ENCODE measurements at places on chromosomes 3 and 15.

GRCh38 chr3:89364314-89364713 lies 256.9 kb downstream of the EPHA3 start:
- peak; percentile 48 for DNase-seq

- no peak for DNase-seq
Measured at GRCh38 chr3:172515130-172515918, 7.9 kb downstream of the TNFSF10 start.

- no peak for DNase-seq
Measured at GRCh38 chr15:99628374-99629001, 62.7 kb downstream of the MEF2A start.

DNA sequence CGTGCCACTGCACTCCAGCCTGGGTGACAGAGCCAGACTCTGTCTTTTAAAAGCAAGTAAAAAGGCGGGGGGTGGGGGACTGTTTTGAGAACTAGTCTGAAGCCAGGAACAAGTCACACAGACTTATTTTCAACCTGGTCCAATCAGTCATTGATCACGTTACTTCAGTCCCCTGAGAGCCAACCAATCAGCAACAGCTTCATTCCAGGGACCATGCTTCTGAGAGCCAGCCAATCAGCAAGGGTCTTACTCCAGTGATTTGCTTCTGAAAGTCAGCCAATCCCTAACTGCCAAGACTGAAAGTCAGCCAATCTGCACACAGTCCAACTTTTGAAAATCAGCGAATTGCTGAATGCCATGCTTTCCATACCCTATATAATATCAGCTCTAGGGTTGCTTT lies 48.6 kb upstream of the C15orf39 start:
- DNase-seq = peak; percentile 71

DNA sequence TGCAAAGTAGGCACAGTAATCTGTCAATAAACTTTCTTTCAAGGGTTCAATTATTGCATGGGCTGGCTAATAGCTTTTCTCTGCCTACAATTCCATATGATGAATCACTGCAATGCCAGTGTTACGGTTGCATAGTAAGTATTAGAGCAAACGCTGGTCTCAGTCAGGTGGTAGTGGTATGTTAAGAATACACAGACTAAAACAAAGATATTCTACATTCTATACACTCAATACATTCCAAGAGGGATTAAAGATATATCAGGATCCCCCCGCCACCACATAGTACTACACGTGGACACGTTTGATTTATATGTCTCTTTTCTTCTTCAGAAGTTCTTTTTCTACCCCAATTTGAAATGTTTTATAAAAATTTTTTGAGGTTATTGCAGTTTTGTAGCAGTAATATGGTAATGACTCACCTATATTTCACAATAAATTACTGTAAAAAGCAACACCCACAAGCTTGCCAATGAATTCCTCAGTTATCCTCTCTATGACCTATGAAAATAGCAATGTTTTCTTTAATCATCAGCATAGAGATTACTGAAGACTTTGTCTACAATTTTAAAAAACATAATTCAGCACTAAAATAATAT lies 68.2 kb downstream of the CD200R1L start:
- DNase-seq = no peak

DNA sequence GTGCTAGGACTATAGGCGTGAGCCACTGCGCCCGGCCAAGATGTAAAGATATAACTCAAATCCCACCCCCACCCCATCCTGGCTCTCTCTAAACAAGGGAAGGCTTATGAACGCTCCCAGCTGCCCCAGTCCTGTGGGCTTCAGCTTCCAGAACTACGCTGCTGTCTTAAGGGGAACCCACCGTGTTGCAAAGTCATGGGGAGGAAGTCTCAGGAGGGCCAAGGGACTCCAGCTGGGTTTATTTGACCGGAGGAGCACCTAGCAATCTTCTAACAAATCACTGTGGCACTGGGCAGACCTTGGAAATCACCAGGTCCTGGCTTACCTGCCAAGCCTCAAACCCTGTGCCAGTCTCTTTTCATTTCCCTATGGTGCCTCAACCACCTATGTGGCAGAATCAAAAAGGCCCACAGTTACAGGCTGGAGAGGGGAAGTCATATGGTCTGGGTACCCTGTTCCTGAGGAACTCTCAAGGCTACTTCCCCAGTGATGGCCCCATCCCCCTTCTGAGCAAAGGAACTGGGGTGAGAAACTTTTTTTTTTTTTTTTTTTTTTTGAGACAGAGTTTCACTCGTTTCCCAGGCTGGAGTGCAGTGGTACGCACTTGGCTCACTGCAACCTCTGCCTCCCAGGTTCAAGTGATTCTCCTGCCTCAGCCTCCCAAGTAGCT lies 83.4 kb downstream of the RBPMS2 start:
- DNase-seq = no peak

- DNase-seq = no peak
Measured at GRCh38 chr3:15359677-15360397, 27.5 kb upstream of the SH3BP5 start.

GRCh38 chr3:20160230-20160629 lies 25.8 kb downstream of the SGO1 start:
- no peak for DNase-seq

DNA sequence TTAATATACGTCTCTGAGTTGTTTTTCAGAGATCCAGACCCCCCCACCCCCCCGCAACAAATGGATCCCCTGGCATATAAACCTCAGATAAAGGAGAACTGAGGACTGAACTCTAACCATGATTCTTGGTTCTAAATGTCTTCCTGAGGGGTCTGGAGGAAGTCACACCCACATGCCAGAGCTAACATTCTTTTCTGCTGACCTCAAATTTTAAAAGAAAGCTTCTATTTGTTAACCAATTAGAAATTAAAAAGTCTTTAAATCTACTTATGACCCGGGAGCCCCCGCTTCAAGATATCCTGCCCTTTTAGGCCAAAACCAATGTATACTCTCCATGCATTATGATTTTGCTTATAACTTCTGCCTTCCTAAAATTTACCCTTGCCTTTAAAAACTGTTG lies 188.3 kb downstream of the ECT2 start:
- DNase-seq = no peak

GRCh38 chr15:86595741-86596140 lies 516.1 kb downstream of the AGBL1 start:
- DNase-seq = no peak

DNA sequence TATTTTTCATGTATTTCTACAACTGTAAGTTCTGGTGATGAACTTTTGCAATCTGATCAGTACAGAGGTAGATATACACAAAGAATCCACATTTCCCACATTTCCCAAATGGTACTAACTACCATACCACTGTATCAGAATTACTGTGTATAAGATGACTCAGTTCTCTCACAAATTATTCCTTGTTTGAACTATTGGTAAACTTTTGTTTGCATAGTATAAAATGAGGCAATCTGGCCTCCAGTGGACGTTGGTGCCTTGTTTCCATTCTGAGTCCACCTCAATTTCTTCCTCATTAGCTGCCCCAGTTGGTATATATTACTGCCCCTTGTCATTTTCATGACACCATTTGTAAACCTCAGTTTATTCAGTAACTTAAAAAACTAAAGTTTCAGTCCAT lies 38.5 kb downstream of the SPTSSB start:
- DNase-seq = no peak

DNA sequence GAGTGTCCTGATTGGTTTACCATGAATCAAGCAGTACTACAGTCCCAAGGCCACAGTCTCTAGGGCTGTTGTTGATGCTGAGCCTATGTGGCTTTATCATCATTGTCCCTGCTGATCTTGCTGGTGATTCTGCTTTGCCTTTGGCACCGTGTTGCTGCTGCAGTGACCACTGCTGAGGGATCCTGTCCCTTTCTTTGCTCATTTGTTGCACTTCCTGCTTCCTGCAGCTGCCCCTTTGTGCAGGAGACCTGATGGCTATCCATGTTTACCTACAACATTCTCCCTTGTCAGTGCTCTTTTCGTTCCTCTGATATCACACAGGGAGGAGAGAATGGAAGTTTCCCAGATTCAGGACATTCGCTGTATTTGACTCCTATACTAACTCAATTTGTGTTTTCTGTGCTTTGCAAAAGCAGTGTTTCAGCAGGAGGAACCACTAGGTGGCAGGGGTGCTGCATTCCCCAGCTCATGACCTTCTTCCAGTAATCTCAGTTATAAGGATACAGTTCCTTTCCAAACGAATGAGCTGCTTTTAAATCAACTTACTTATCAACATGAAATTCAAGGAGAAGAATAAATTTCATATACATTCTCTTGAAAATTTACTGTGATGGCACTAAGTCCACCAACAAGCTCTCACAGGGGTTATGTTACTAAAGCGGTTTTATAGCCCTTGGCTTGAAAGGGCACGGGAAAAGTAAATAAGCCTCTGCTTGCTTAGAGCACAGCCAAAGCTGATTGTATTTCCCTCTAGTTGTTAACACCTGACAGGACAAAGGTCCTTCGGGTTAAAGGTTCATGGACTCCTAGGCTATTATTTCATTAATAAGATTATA lies 9.7 kb upstream of the THUMPD3 start:
- DNase-seq = peak; percentile 79

DNA sequence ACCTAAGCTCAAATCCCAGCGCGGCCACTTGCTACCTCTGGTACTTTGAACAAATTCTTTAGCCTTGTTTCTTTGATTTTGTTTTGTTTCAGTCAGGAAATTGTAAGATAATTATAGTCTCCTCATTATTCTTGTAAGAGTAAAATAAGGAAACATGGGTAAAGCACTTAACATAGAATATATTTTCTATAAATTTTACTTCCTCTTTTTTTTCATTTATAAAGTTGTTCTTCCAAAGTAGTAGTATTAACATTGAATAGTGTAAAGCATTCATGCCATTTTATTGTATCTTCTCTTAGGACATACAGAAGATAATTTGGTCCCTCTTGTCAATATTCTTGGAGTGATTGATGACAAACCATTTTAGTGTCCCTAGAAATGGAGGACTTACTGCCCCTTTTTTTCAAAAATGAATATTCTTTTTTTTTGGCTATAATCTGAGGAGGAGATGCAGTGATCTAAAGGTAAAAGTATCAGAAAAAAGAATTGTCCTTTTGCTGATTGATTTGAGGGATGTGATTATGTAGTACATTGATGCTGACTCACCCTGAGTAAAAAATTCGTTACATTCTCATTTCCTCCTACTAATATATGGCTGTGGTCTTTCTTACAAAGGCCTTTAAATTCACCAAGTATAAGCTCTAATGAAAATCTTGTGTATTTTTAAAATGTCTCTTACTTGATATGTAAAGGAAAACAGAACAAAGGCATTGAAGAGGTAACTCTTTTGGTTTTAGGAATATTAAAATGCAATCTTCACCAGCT lies 51.0 kb downstream of the ALCAM start:
- DNase-seq = no peak

- no peak for DNase-seq
Measured at GRCh38 chr3:69838217-69838616, 99.0 kb downstream of the MITF start.

DNA sequence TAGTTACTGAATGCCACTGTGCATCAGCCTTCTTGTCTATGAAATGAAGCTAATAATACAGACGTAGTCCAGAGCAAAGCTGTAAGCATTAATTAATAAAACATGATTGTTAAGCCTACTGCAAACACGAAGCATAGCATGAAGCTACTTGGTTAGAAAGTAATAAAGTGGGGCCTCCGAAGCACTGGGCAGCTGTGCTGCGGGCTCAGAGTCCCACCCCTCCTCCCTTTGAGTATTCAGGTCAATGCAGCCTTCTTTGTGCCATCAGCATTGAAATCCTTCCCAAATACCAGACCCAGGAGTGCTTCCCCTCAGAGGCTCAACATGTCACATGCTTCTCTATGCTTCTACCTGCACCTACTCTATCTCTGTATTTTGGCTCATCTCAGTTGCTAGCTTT lies 1112.6 kb downstream of the IGSF11 start:
- no peak for DNase-seq

DNA sequence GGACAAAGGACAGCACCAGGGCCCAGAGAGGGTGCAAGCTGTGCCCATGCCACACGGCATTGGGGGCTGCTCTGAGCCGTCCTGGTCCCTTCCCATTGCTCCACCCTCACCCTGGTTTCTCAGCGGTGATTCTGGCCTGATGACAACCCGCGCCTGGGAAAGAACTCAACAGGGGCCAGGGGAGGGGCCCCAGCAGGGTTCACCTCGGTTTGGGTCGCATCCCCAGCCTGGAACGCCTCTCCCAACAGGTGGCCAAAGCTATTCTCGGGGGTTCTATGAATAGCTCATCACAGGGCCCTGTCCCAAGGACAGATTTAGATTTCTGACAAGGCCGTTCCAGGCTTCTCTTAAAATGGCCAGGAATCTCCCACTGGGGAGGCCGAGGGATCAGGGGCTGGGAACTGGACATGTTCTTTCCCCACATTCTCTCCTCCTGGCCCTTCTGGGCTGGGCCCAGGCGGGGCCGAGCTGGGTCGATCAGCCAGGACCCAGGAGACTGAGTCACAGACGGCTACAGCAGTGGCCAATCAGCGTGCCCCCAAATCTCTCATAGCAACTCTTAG lies 17.9 kb downstream of the GRIP2 start:
- DNase-seq = peak; percentile 61

DNA sequence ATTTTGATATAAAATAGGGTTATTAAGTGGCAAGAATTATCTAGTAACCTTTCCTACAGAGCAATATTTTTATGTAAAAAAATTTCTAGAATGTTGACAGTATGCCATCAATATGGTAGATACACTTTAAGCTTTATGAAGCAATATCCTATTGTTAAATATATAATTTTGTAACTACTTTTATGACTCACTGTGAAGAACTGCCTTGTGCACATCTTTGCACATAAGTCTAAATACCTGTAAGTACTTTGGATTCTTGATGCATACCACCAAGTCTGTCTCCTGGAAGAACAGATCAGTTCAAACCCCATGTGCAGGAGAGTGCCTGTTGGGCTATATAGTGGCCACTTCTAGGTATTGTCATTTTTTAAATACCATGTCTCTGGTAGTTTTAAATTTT lies 205.7 kb upstream of the EIF1B start:
- no peak for DNase-seq

- DNase-seq = peak; percentile 55
Measured at GRCh38 chr3:98732286-98733052, 30.7 kb upstream of the ST3GAL6 start.

GRCh38 chr15:67193223-67193990 lies 61.1 kb downstream of the AAGAB start:
- DNase-seq = peak; percentile 69
